RWPE2 (cell line): ENCODE measurements at places on chromosomes 5 and 9.
A peak's percentile ranks its signal among the peaks of the same experiment; 100 is the strongest.

DNA sequence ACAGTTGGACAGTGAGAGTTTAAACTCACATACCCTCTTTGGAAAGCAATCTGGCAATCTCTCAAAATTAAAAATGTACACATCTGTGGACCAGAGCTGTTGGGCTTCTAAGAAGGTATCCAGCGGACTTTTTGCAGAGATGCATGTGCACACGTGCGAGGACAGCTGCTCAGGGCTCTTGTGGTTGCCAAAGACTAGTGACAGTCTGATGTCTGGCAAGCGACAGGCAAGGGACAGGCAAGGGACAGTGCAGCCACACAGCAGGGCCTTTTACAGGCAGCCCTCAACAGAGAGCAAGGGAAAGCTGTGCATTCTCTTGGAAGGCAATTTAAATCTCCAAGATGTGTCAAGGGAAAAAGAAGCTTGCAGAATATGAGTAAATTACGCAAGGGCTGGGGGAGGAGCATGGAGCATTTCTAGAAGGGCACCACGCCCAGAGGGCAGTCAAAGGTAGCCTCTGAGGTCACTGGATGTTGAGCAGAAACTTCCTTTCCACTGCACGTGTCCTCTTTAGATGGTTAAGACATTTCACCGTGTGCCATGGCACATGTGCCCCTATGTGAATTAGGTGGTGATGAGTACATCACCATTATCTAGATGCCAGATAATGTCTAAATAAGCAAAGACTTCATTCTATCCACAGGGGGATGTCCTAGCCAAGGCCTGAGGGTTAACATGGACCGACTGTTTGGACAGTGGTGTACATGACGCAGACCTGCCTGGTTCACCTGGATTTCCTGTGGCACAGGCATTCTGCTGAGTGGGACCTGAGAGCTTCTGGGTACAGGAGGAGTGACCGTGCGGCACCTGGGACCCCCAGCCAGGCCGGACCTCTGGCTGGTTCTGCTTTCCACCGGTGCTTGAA, 9.1 kb downstream of the GFPT2 start:
- no peak for DNase-seq

DNA sequence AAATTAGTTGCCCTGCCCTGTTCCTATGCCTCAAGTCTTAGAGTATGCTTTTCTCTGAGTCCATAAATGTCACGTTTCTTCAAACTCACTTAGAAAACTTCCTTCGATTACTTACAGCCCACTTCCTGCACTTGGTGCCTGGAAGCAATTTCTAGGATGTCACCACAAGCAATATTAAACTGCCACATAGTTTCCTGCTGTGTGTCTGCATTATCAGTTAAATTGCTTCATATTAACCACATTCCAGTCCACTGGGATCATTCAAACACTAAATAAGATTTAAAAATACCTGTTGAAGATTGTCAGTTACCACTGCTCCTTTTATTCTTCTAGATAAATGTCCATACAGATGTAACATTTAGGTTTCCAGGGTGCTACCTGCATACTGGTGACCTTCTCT, 4.1 kb downstream of the DENND1A start:
- DNase-seq: no peak

DNA sequence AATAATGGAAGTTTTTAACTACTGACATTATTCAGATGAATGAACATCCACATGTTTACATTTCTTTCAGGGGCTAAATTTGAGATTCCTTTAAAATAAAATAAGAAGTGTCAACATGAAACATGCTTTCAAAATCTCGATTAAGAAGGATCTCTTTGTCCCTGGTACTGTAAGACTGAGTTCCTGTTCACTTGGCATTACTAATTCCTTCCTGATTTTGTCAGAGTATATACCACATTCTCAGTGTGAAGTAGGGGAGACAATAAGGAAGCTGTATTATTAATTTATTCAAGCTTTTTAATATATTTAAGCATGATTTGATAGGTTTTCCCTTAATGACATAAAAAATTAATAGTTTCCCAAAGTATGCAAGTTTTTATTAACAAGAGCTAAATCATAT, 81.5 kb upstream of the GRHPR start:
- no peak for DNase-seq

DNA sequence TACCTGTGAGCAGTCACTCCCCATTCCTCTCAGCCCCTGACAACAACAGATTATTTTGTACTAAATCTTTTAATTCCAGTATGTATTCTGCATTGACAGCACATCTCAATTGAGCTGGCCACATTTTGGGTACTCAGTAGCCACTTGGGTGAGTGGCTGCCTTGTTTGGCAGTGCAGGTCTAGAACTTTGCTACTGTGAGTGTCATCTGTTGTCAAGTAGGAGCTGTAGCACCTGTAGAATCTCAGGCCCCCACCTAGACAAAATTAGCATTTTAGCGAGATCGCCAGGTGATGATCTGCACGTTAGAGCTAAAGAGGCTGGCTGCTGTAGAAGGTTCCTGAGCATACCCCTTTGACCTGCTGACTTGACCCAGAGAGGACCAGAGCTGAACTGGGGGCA, 44.4 kb upstream of the CPEB4 start:
- no peak for DNase-seq

- no peak for DNase-seq
Measured at GRCh38 chr5:126394211-126394788, 28.9 kb upstream of the GRAMD2B start.

DNA sequence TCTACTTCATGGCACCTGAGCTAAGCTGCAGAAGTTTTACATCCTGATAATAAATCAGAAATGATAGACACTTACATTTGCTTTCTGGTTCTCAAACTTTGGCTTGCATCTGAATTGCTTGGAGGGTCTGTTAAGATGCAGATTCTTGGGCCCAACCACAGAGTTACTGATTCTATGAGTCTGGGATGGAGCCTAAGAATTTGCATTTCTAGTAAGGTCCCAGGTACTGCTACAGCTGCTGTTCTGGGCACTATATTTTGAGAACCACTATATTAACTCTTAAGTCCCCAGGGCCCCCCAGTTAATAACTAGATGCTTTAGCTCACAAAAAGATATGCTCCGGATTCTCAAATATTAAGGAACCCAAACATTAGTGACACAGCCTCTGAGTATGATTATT, 69.8 kb upstream of the DAB2 start:
- DNase-seq: no peak

DNA sequence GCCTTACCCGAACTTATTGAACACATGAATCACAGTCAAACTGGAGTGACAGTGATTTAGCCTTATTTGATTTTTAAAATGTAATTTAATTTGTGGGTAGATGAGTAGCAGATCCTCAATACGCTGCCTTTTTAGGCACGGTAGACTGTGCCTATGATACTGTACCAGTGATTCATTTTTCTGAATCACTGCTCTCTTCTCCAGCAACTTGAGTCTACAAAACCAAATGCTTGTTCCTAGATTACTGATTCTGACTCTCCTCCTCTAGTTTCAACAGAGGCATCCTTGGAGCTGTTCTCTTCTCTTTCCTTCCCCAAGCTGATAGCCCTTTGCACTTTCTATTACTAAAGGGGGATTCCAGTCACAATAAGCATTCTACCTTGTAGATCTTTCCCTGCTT, 94.3 kb upstream of the IL7R start:
- no peak for DNase-seq

DNA sequence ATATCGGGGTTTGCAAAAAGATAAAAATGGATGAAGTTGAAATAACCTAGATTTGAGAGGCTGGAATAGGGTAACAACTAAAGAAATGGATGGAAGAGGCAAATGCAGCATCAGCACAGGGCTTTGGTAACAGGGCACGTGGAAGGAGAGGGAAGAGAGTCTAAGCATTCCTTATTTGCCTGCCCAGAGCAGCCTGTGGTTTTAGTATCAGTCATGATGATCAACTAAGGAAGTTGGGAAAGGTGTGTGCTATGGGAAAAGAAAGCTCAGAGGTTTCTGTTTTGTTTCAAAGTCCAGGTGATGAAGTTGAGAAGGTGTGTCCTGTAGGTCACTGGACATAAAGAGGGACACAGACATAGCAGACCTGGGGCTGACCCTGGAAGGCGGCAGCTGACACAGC, 28.8 kb downstream of the GAS1 start:
- no peak for DNase-seq

- DNase-seq: no peak
Measured at GRCh38 chr5:42302186-42302585, 121.1 kb upstream of the GHR start.

GRCh38 chr5:55682071-55682470, 30.1 kb downstream of the SLC38A9 start:
- DNase-seq: no peak

DNA sequence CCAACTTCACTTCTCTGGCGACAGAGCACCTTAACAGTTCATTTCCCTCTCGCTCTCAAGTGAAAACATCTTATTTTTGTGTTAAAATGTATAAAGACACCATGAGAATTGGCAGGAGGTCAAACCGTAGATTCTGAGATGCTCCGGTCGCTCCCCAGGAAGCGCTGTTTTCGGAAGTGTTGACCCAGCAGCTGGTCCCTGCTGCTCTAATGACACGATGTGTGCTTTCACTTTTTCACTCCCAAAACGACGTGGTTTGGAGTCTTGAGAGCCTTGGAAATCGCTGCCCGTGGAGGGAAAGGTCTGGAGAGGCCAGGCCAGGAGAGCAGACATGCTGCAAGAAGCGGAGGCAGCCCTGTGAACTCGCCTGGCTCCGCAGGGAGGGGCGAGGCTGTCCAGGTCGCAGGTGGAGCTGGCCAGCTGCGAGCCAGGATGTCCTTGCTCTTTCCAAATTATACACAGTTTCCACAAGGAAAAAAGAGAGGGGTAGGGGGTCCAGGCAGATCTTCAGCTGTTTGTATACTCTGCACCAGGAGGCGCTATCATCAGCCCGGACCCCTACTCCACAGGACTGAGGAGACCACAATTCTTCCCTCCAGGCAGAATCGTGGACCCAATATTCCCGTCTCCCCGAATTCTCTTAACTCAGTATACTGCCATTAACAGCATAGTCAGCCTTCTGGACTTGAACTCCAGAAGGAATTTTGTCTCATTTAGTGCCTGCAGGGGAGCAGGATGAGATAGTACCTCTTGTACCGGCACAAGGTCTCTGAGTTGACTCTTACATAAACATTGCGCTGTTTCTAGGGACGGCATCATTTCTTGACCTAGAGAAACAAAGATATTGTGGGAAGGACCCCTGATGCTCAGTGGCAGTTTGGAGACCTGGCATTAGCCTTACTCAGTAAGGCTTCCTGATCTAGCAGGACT, 248.6 kb upstream of the ANKRD55 start:
- DNase-seq: no peak

GRCh38 chr9:18849890-18850677, 182.9 kb downstream of the SAXO1 start:
- no peak for DNase-seq

DNA sequence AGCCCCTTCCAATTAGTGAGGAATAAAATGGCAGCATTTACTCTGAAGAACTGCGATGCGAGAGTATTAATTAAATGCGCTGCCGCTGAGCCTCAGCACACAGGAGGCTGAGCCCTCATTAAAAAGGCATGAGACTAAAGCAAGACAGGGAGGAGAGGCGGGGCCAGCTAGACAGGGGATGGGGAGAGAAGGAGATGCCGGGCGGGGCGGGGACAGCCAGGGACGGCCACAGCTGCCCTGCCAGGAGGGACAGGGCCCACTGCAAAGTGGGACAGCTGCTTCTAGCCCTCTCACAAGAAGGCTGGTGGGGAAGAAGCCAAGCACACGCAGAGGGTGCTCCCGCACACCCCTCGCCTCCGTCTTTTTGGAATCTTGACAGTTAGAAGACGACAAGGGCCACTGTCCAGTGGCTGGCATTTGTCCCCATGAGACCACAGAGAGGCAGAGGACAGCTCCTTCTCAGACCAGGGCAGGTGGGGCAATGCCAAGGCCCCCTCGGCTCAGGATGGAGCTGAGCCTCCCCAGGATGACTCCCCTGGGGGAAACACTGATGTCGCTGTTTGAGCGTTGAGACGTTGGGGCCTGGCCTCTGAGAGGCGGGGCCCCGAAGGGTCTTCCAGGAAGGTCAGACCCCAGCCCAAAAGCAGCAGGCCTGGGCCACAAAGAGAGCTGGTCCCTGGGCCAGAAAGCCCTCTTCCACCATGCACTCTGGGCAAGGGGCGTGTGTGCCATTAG, 26.9 kb downstream of the ADAMTS2 start:
- DNase-seq: peak; percentile 58

- no peak for DNase-seq
Measured at GRCh38 chr9:123112015-123112975, 78.8 kb downstream of the GPR21 start.

DNA sequence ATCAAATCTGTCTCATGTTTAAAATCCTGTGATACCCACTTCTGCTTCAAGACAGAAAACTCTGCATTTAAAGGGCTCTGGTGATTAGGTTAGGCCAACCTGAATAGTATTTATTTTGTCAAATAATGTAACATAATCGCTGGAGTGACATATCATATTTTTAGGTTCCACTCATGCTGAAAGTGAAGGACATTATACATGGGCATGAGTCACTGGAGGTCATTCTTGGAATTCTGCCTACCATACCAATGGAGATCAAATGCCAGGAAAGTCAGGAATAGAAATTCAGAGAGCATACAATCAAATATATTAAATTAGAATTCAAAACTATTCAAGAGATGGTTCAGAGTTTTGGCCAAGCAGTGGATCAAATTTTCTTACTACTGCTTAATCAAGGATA, 97.1 kb upstream of the PRSS3 start:
- DNase-seq: no peak

DNA sequence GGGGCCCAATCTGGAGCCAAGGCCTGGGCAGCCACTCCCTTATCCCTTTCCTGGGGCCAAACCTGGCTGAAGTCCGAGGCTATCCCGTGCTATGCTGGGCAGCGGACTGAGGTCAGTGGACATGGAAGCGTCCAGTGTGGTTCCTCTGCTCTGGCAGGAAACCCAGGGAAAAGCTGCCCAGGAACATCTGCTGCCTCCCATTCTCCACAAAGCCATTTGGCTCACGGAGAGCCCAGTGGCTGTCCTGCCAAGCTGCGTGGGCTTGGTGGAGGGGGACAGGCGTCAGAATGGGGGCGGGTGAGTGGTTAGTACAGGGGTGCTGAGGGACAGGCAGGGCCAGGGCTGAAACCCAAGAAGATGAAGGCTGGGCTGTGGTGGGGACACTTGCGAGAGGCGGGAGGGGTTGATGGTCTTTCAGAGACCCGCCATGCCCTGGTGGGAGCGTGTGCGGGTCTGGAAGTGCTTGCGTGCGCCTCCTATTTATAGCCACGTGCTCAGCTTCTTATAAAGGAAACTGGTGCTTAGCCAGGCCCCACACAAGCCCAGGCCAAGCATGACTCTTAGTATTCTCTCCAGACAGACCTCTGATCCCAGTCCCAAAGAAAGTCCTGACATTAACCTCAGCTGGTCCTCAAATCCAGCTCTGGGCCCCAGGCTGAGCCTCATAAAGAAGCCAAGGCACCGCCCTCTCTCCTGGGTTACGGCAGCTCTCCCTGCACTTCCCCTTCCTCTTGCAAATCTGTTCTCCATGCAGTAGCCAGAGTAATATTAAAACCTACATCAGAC, 9.4 kb upstream of the SLC6A7 start:
- no peak for DNase-seq
